Stomach (tissue), 19 donors: ENCODE measurements at places on chromosomes 1 and 21.

DNA sequence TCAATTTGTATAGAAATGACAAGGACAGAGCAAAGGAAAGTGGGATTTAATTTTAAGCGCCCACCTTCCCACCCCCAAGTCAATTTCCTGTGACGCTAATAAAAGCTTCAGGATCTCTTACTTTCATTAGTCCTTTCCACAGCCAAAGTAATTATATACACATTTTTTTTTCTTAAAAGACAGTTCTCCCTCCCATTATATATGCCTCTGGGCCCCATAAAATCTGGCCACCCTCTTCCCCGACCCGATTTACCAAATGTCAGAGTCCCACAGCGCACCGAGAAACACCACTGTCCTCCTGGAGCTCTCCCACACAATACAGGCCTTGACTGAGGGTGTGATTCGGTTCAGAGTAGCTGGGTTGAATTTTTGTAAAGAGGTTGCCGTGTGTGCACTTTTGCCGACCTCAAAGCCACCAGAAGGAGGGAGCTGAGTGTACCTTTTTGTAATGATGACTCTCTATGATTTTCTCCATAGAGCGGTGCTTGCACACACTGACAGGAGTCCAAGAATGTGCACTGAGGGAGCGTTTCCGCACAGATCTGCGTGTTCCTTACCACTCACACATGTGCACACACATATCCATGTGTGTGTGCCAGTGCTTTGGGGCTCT is 26.2 kb upstream of the IL10 start:
- DNase-seq = no peak

GRCh38 chr21:16116798-16117197 is 387.0 kb downstream of the USP25 start:
- DNase-seq = no peak

GRCh38 chr1:91913018-91913417 is 27.1 kb upstream of the TGFBR3 start:
- no peak for DNase-seq

DNA sequence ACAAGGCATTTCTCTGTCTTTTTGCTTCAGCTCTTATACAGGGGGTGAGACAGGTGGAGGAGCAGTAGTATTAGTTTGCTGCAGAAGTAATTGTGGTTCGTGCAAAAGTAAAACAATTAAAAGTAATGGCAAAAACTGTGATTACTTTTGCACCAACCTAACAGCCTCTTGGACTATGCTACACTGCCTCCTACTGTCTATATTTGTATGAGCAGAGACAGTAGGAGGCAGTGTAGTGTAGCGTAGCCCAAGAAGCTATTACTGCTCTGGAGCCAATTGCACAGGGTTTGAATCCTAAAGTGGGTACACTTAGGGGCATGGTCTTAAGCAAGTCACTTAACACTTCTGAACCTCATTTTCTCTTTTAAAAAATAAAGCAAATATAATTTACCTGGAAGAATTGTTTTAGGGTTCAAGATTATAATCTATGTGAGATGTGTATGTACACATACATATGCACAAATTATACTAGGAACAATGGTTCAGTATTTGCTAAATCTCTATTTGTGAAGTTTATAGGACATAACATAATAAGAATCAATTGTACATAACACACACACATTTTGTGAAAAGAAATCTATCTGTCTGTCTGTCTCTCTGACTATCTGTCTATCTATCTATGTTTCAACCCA is 103.8 kb downstream of the BRINP3 start:
- peak; percentile 41 for DNase-seq

- no peak for DNase-seq
Measured at GRCh38 chr1:9166289-9167235, 37.7 kb upstream of the GPR157 start.

DNA sequence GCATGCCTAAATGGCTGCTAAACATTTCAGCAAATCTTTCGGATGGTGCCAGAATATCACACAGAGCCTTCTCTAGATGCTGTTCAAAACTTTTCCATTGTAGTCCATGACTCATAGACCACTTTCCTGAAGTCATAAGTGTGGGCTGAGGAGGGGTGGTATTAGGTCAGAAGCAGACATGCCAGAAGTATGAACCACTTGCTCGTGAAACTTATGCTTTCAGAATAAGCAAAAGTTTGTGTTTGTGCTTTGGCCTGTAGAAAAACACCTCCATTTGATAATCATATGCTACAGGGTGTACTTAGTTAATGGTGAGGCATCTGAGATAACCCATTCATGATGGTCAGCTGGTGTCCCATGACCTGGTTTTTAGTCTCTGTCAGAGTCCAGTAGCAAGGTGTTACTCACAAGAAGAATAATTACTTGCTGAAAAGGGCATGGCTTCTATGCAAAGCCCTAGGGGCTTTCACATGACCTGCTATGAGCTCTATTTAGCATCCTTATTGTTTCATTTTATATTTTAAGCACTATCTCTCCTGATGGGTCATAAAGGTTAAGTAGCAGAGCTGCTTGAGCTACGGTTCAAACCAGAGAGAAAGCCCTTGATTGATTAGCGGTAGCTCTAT is 183.1 kb upstream of the IVNS1ABP start:
- no peak for DNase-seq

DNA sequence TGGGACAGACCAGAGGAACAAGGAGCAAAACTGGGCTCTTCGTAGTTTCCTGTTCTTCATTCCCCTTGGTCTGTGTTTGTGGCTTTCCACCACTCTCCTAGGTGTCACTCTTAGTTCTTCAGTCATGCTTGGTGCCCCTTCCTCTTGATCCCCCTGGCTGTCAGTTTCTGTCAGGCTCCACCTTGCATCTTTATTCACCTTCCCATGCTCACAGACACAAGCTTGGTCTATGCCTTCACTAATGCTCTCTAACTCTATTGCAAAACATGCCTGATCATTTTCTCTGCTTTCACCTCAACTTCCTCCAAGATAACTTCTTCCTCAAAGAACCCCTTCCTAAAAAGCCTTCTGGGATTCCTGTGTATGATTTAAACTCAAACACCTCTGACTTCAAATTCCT is 122.9 kb downstream of the GLUL start:
- no peak for DNase-seq

DNA sequence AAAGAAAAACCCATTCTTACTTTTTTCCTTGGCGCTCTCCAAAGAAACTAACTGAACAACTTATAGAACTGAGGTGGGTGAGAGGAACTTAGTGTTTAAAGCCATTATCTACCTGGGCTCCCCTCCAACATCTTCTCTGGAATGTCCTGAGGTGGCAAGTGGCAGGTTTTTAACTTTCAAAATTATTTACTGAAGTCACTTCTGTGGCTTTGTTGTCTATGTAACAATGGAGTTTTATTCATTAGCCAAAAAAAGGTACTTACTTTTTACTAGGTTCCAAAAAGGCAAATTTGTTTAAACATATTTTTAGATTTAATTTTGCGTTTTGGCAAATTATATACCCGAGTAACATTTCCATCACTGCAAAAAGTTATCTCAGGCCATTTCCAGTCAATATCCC is 2.4 kb downstream of the ENO1 start:
- DNase-seq = no peak

DNA sequence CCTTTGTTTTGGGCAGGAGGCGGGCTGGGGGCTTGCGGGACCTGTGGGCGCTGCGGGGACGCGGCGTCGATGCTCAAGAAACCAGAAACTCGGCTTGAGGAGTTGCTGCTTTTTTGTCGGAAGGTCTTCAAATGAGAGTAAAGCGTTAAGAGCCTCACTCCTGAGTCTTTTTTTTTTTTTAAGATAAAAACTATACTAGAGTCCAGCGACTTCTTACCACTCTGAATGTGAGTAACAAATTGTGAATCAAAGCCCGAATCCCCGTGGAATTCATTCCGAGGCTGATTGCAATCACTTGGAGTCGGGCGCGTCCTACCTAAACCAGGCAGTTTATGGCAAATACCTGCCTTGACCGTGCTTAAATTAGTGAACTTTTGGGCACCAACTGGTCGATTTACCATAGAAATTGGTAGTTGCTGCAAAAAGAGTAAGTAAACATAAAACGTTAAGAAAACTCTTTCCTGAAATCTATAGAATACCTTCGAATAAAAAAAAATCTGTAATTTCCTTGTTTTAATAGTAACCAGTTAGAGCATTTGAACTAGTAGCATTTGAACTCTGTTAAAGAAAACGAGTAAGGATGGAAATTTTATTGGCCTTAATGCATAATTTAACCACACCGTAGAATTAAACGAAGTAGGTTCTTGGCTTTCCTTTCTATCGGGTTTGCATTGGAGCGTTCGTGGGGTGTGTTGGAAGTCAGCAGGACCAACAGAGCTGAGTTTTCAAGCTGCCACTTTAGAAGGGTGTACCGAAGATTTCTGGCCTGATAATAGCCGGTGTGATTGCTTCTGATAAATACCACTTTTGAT is 769 bp downstream of the GPSM2 start:
- DNase-seq = no peak

GRCh38 chr1:162912061-162912667 is 51.2 kb upstream of the CCDC190 start:
- DNase-seq = no peak

DNA sequence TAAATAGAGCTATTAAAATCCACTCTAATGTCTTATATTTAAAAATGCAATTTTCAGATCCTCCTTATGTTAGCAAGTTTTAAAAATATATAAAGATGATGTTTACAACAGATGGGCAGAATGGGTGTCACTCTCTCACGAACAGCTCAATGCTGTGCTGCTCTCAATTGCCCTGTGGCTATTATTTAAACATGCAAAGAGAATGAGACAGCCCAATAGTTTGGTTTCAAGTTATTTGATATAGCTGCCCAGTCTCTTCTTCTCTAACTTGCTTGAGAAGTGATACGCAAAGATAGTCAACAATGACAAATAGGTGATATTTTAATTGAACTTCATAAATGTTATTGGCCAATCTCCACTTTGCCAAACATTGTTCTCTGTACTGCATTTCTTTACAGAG is 199.3 kb upstream of the GREM2 start:
- no peak for DNase-seq

DNA sequence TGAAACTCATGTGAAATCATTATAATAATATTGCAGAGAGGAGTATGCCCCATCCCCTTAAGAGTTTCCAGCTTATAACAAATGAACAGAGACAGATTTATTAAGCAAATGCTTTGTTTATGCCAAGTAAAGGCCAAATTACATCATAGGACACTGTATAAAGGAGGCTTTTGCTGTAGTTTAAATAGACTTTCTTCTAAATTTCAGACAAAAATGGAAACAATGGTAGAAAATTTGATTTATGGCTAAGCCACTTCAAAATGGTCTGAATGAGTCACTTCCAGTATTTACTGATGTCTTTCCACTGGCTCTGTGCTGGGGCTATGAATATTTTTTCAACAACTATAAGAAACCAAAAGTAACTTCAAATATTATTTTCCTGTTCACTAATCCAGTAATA is 81.1 kb upstream of the ST6GALNAC5 start:
- peak; percentile 46 for DNase-seq

- peak; percentile 75 for DNase-seq
Measured at GRCh38 chr1:27785781-27786455, 12.9 kb downstream of the STX12 start.

DNA sequence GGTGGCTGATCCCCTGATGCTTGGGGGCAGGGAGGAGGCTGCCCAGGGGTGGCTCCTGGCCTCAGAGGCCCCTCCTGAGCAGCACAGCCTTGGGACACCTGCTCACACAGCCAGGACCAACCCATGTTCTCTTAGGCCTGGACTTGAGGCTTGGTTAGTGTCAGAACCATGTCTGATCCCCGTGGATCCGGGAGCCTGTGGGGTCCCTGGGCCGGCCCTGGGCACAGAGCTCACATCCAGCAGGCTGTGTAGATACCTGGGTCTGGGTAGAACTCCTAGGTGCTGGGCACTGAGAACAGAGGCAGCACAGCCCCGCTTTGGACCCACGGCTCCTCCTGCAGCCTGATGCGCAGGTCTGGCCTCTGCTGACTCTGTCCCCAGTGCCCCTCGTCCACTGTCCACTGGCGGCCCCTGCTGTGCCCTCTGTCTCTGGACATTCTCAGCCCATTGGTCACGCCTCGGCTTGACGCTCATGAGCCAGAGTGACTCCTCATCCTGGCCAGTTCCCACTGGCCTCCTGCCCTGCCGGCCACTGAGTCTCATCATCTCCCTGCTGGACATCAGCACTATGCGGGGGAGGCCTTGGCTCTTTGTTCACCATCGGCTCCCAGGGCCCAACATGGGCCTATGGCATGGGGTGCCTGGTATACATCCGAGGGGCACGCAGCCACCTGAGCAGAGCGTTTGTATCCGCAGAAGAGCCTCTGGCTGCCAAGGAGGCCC is 70.2 kb downstream of the TRIM11 start:
- DNase-seq = no peak

DNA sequence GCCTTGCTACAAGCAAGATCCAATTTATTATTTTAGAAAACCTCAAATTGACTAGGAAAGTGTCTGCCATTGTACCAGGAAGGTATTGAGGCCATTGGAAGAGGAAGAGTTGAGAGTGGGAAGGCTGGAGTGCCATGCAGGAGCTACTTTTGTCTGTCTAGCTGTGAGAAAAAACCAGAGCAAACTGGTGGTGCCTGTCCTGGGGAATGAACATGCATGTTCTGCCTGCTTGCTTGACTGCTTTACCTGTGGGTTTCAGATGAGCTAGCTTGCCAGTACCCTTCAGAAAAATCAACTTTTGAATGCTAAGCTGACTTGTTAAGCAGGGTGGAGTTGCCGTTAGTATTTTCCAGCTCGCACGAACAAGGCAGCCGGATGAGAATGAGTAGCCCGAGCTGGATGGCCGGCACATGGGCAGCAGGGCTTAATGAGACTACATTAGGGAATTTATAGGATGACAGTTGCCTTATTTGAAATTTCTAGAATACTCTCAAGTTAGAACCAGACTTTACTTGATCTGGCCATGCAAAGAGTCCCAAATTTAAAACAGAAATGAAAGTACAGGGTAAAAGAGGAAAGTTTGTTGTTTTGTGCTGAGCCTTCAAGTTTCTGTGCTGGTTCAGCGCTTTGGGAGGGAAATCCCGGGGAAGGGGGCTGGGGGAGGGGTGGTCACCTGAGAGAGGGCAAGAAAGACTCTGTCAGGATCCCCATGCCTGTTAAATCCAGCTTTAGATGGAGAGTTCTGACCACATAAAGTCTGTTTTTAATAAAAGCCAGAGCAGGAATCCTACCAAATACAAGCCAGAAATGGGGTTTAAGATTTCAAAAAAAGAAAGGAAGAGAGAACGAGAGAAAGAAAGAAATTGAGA is 29.6 kb upstream of the C1orf105 start:
- DNase-seq = peak; percentile 46

DNA sequence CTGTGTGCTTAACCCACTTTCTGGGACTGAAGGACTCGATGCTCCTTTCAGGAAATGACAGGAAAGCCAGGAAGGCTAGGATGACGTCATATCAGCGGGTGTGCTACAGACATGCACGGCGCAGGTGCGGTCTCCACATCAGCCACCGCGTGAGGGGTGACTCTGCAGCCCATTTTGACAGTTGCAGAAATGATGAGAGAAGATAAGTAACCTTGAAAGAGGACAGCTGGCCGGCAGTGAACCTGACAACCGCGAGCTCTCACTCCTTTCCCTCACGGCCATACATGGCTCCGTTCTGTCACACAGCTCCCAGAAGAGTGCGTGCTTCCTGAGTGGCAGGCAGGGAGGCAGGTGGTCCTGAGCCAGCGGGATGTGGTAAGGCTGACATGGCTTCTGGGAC is 1.7 kb upstream of the KRTAP10-5 start:
- no peak for DNase-seq

GRCh38 chr1:45522324-45523104 is 830 bp upstream of the PRDX1 start:
- peak; percentile 30 for DNase-seq

GRCh38 chr1:233406994-233407631 is 79.6 kb downstream of the MAP3K21 start:
- DNase-seq = no peak

- DNase-seq = peak; percentile 69
Measured at GRCh38 chr1:219174460-219175211, 958 bp downstream of the LYPLAL1 start.

GRCh38 chr1:236117710-236118109 is 24.6 kb upstream of the GPR137B start:
- no peak for DNase-seq

- no peak for DNase-seq
Measured at GRCh38 chr1:44851308-44851707, 8.3 kb upstream of the PTCH2 start.
